ENCODE measurements at places on chromosomes 5 and 9.

DNA sequence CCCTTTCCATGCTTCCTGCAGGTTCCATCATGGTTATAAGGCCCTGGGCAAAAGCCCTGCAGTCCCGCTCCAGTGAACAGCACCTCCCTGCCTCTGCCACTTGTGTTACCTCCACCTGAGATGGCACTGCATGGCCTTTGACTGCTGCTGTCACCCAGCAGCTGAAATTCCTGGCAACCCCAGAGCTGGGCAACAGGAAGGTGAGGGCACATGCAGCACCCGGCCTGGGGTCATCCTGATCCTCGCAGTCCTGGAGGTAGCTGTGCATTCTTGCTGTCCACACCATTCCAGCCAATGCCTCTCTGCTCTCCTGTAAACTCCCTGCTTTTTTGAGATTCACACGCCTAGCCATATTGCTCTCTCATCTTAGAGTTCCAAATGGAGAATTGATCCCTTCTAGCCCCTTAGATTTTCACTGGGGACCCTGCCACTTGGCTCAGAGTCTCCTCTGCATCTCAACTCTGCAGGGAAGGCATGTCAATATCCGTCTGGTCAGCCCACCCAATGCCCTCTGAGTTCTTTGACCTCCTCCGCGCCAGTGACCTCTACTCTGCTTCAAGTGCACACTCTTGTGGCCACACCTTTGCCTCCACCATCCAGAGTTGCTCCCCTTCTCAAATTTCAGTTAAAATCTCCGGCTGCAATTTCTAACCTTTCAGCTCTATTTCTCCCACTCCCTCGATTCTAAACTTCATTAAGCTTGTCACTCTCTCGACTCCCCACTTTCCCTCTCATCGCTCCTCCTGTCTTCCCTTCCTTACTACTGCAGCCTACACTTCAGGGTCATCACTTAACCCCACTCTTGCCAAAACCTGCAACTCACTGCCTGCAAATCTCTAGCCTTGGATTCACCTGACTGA, 93.4 kb downstream of the ANKH start:
- no peak for DNase-seq

DNA sequence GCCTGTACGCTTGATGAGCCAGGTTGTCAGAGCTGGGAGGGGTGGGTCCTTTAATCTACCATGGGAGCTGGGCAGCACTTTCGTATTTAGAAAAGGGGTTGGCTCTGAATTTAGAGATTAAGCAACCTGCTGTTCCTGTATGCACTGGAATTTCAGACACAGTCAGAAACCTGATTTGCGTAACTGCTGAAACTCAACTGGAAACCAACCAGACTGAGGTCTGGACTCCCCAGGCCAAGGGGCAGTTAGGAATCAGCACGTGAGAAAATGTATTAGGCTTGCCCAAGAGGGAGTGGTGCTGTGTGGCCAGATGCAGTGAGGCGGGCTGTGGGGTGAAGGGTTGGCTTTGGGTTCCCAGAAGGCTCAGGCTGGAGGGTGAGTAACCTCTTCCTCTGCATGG, 235.0 kb downstream of the GOLPH3 start:
- DNase-seq = no peak

DNA sequence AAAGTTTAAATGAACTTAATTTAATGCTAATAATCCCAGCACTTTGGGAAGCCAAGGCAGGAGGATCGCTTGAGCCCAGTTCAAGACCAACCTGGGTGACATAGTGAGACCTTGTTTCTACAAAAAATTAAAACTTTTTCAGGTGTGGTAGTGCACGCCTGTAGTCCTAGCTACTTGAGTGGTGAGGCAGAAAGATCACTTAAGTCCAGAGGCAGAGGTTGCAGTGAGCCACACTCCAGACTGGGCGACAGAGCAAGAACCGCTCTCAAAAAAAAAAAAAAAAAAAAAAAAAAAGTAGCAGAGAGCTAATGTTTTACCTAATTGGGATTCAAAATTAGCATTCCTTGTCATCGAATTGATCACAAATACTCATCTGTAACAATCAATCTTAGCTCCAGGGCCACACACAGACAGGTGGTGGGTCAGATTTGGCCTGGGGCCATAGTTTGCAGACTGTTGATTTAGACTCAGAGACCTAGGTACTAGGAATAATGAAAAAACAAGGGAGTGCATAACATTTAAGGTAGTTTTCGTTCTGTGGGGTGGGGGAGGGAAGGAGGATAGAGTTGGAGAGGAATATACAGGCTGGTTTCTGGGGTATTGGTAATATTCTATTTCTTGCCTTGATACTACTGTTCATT, 21.4 kb downstream of the HSDL2 start:
- DNase-seq = no peak

GRCh38 chr9:6014670-6015270, 654 bp downstream of the RANBP6 start:
- DNase-seq = peak; percentile 92

- no peak for DNase-seq
These were observed 125.9 kb upstream of the FOXD4L5 start for GRCh38 chr9:65410926-65411325.

DNA sequence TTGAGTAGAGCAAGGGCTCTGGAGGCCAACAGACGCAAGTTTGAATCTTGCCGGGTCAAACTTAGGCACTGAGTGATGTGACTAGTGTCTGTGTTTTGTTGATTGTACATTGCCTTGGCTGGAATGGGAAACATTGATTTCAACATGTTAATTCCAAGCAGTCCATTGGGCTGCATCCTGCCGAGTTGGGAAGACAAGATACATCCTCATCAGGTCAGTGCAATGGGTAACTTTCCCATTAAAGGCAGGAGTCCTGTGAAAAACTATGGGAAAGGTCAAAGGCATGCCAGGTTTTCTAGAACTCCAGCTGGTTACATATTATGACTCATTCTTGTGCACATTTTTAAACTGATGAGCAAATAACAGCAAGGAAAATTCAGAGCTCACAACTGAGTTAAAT, 126.5 kb upstream of the ABCA1 start:
- peak; percentile 80 for DNase-seq

- peak; percentile 85 for DNase-seq
These were observed at the start of gene PKN3 for GRCh38 chr9:128702445-128702948. Gene PKN3 (plus strand): TSS chr9:128702503. CDS start chr9:128702916, 413 bp downstream.

DNA sequence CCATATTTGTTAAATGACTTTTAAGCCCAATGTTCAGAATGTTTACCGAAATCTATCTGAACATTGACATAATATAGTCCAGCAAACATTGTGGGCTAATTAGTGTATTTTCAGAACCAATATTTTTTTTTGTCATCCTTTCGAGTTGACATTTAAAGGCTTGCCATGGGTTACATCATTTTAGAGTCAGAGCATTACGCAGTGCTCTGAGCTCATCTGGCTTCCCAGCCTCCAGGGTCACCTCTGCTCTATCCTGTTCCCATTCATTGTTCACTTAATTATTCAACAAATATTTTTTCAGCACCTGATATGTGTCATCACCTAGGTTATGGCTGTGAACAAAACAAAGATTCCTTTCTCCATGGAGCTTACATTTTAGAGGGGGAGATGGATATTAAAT, 80.2 kb downstream of the SREK1 start:
- DNase-seq = no peak

All from M059J (cell line).